Umbilical cord (tissue), 2 donors: ENCODE measurements at places on chromosomes 2 and 18.
A peak's percentile ranks its signal among the peaks of the same experiment; 100 is the strongest.

DNA sequence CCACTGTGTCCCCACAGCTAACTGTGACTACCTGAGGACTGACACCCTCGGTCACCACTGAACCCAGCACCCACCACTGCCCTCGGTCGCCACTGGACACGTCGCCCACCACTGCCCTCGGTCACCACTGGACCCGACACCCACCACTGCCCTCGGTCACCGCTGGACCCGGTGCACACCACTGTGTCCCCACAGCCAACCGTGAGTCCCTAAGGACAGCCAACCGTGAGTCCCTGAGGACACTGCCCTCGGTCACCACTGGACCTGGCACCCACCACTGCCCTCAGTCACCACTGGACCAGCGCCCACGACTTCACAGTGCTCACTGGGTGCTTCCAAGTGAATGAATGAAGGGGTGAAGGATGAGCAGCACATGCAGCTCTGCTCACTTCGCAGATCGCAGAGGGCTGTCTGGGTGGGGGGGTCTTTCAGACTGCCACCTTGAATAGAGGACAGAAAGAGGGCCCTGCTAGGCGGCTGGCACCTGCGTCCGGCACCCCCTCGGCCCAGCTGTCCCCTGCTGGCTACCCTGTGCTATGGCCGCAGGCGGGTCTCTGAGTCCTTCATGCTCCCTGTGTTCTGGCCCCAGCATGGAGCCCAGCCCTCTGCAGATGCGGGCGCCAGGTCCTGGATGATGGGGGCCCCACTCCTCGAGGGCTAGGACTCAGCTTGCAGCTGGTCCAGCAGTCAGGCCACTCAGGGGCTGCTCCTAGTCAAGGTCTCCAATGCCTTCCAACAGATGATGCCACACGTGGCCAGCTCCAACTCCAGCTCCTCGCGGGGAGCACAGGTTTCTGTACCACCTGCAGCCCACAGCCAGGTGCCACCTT lies 51.4 kb upstream of the GPC1 start:
- no peak for DNase-seq

GRCh38 chr2:23418461-23418911 lies 33.5 kb downstream of the KLHL29 start:
- peak; percentile 60 for DNase-seq

GRCh38 chr18:46481048-46481846 lies 175.8 kb downstream of the LOXHD1 start:
- peak; percentile 45 for DNase-seq

GRCh38 chr18:51537487-51537886 lies 340.0 kb upstream of the MEX3C start:
- peak; percentile 73 for DNase-seq

DNA sequence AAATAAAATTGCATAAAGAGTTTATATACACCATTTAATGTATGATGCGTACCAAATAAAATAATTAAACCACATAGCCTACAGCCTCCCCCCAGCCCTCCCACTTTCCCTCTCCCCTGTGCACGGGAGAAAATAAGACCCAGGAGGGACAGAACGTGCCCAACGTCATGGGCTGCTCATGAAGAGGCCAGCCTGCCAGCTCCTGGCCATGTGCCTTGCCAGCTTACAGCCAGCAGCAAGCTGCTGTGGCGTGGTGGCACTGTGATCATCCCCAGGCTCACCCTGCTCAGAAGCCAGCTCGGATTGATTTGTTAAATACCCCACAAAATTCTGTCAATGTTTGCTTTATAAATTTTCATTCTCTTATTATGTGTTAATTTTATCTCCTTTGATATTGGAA lies 7.6 kb downstream of the GPR148 start:
- no peak for DNase-seq

DNA sequence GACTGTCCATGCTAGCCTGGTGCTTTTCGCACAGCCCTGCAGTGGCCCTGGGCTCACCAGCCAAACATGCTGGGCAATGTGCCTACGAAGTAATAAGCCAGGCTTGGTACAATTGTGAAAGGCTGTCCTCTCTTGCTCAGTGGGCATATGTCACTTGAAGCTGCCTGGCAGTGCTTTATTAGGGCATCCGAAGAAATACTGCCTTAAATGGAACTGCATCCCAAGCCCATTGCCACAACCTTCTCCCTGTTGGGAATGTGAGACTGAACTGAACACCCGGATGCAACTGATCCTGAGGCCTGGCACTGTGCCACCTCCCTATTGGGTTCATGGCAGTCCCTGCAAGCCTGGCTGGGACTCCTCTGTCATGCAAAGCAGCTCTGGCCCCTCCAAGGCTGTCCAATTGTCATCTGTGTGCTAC lies 15.9 kb downstream of the CAPG start:
- no peak for DNase-seq
